ENCODE measurements at places on chromosomes 5 and 9.

DNA sequence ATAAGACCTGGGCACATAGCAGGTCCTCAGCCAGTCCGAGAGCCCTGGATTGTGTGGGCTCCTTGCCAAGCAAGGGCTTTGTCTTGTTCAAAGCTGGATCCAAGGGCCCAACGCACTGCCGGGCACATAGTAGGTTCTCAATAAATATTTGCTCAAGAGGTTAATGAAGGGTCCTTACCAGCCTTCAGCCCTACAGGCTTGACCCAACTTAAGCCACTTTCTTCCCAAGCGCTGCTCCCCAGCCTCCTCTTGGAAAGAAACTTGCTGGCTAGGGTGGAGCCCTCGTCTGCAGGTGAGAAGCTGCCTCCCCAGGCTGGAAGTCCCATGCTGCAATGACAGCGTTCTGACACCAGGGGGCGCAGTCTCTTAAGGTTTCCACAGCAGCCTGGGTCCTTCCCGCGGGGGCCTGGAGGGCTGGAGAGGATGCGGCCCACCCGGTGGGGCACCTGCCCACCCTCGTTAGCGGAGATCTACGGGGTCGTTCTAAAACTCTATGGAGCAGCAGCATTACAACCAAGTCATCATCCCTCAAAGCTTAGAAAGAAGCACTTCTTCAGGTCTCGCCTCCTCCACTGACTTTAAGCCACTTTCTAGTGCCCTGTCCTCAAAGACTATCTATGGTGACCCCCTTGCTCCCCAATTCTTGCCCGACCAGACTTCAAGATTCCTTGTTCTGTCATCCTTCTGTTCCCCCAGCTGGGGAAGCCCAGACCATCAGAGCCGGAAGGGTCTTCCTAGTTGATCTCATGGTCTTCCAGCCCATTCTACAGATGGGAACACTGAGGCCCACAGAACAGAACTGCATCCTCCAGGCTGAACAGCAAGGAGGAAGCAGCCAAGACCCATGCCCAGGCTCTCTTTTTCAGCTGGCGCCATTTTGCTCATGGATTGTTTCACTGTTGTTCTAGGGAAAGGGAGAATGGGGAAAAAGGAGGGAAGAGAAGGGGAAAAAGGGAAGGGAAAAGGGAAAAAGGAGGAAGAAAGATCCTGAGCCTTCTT, 115.4 kb downstream of the LHX2 start:
- H3K36me3 ChIP-seq: no peaks in the 10 kb centered on the region
- H3K27me3 ChIP-seq: no peaks in the 10 kb centered on the region
- peak; percentile 8 for DNase-seq

- no peaks in the 10 kb centered on the region for H3K27me3 ChIP-seq
- no peak overlapping the region for H3K27ac ChIP-seq
- peaks cover 21% of the 10 kb centered on the region for H3K4me1 ChIP-seq
- H3K36me3 ChIP-seq: peaks cover 63% of the 10 kb centered on the region
- H3K4me3 ChIP-seq: no peak overlapping the region
- DNase-seq: no peak
These were observed 4.9 kb downstream of the SLC25A51 start for GRCh38 chr9:37899041-37899440.

GRCh38 chr5:84184857-84185256, 199.8 kb downstream of the EDIL3 start:
- H3K36me3 ChIP-seq: no peaks in the 10 kb centered on the region
- no peak overlapping the region for H3K4me3 ChIP-seq
- DNase-seq: no peak
- no peak overlapping the region for H3K27ac ChIP-seq

GRCh38 chr9:100933656-100934055, 94.9 kb upstream of the PLPPR1 start:
- H3K27ac ChIP-seq: no peak overlapping the region
- no peaks in the 10 kb centered on the region for H3K4me1 ChIP-seq
- H3K4me3 ChIP-seq: no peak overlapping the region
- H3K36me3 ChIP-seq: no peaks in the 10 kb centered on the region

- H3K27me3 ChIP-seq: peaks cover 16% of the 10 kb centered on the region
- peak overlapping the region; percentile 19 for H3K4me3 ChIP-seq
- DNase-seq: no peak
These were observed 7.0 kb downstream of the UNC5A start for GRCh38 chr5:176817369-176817840.

GRCh38 chr5:61306531-61307131, 25.4 kb upstream of the ZSWIM6 start:
- H3K36me3 ChIP-seq: no peaks in the 10 kb centered on the region
- H3K27me3 ChIP-seq: no peaks in the 10 kb centered on the region
- H3K4me1 ChIP-seq: peaks cover 22% of the 10 kb centered on the region
- H3K27ac ChIP-seq: no peak overlapping the region

GRCh38 chr9:33472881-33473615, 676 bp downstream of the NOL6 start:
- H3K27ac ChIP-seq: peak overlapping the region; percentile 69
- peaks cover 34% of the 10 kb centered on the region for H3K4me1 ChIP-seq
- H3K36me3 ChIP-seq: peaks cover 31% of the 10 kb centered on the region
- DNase-seq: no peak
- H3K4me3 ChIP-seq: peak overlapping the region; percentile 94
- no peaks in the 10 kb centered on the region for H3K27me3 ChIP-seq

DNA sequence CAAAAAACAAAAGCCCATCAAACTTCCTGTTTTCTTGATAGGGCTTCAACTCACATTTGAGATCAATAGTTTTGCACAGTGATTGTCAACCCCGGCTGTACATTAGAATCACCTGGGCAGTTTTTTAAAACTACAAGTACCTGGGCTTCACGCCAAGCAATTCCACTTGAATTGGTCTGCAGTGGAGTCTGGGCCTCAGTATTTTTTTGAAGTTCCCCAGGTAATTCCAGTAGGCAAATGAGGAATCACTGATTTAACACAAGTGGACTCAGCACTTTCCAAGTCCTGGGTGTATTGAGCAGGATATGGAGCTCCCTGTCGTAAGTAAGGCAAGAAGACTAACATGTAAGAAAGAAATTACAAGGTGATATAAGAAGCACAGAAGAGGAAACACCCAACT, 14.8 kb upstream of the SMIM15 start:
- H3K36me3 ChIP-seq: no peaks in the 10 kb centered on the region
- peaks cover 5% of the 10 kb centered on the region for H3K4me1 ChIP-seq
- no peaks in the 10 kb centered on the region for H3K27me3 ChIP-seq
- DNase-seq: no peak

DNA sequence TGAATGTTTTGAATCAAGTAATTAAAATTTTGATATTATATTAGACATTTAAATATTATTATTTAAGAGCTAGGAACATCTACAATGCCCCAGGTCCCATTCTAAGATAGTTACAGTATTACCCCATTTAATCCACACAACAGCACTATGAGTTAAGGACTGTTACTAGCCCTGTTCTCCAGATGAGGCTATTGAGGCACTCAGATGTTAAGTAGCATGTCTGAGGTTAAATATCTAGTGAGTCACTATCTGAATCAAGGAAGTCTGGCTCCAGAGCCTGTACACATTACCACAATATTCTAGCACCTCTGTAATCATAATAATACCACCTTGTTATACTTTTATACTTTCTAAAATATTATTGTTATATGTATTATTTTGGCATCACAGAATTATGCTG, 304.6 kb downstream of the PDE4D start:
- no peaks in the 10 kb centered on the region for H3K27me3 ChIP-seq
- H3K4me3 ChIP-seq: no peak overlapping the region
- H3K27ac ChIP-seq: no peak overlapping the region
- H3K4me1 ChIP-seq: peaks cover 61% of the 10 kb centered on the region

DNA sequence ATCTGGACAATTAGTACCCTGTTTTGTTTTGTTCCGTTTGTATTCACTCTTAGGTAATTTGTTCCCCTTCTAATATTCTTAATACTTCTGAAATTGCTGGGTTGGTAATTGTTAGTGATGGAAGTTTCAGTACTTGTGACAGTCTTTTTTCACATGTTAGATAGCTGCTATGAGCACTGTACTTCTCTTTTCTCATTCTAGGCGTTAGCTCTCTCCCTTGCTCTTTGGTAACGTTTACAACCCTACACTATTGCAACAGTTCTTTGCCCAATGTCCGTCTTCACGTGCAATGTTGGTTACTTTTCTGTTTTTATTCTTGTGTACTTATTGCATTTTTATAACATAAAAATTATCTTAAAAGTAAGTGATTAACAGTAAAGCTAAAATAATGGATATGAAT, 1509.0 kb downstream of the MAT2B start:
- DNase-seq: no peak
- no peaks in the 10 kb centered on the region for H3K36me3 ChIP-seq
- H3K27ac ChIP-seq: no peak overlapping the region
- no peaks in the 10 kb centered on the region for H3K4me1 ChIP-seq

DNA sequence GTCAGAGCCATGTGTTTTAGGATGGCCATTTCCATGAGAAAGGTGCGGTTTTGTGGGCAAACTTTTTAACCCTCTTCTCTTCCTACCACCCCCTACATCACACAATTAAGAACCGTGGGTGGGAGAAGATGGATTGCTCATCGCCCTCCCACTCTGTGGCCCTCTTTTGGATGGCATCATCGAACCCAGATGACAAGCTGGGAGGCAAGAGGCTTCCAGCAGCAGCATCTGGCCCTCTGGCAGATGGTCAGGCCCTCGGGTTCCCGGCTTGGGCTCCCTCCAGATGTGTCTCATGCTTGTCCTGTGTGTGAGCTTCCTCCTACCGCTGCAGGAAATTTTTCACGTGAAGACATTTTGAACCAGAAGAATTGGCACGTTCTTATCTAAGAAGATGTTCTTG, 199.9 kb downstream of the EBF1 start:
- H3K27ac ChIP-seq: no peak overlapping the region
- no peak for DNase-seq
- no peaks in the 10 kb centered on the region for H3K36me3 ChIP-seq
- peaks cover 8% of the 10 kb centered on the region for H3K4me1 ChIP-seq
- H3K4me3 ChIP-seq: no peak overlapping the region

DNA sequence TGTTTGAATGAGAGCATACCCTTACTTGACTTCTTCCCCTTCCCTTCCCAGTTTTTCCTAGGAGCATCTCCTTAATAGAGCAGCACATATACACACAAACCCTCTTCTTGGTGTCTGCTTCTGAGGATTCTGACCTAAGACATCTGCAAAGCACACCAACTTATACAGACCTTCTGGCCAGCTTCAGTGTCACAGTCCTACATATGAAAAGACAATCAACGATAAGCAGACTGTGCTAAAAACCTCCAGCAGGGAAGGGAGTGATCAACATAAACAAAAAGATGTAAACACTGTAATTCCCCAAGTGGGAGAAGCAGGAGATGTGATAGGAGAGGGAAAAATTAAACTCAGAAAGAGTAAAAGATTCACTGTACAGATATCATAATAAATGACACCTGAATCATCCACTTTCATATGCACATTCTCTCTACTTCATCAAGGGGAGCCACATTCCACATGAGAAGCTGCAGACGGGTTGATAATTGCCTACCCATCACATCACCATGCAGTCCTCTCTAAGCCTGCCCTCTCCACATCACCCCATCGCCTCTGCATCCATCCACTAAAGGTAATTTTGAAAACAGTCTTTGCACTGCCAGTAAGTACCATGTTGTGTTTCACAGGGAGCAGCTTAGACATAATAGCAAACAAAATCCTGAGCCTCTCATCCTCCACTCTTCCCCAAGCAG, 13.0 kb downstream of the APBA1 start:
- no peak for DNase-seq
- H3K27me3 ChIP-seq: no peaks in the 10 kb centered on the region
- no peak overlapping the region for H3K27ac ChIP-seq
- H3K4me1 ChIP-seq: no peaks in the 10 kb centered on the region

GRCh38 chr9:92725266-92725545, 39.4 kb downstream of the BICD2 start:
- H3K4me3 ChIP-seq: no peak overlapping the region
- no peak for DNase-seq
- H3K27ac ChIP-seq: peak overlapping the region; percentile 91
- H3K36me3 ChIP-seq: peaks cover 46% of the 10 kb centered on the region
- H3K27me3 ChIP-seq: no peaks in the 10 kb centered on the region

DNA sequence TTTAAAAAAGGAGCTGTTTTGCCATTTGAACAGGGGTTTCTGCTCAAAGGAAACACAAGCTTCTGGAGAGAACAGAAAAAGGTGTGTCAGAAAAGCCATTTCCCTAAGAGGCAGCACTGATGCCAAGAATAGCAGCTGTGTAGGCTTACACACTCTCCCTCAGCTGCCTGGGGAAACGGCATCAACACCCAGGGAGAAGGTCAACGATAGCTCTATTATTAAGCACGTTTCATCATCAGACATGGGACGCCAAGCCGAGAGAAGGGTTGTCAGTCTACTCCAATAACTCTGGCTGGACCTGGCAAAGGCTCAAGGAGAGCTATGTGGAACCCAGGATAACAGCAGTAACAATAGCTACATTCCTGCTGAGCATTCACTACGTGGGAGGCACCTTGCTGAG, 314.2 kb downstream of the CDK5RAP2 start:
- no peak overlapping the region for H3K27ac ChIP-seq
- DNase-seq: no peak
- no peaks in the 10 kb centered on the region for H3K27me3 ChIP-seq
- no peak overlapping the region for H3K4me3 ChIP-seq
